NCI-H460 (cell line): ENCODE measurements at places on chromosomes 11 and 22. TPM values are rescaled to one million over a fixed set of nuclear protein-coding genes. Genes with fewer than 3 reads are reported as not detected.

DNA sequence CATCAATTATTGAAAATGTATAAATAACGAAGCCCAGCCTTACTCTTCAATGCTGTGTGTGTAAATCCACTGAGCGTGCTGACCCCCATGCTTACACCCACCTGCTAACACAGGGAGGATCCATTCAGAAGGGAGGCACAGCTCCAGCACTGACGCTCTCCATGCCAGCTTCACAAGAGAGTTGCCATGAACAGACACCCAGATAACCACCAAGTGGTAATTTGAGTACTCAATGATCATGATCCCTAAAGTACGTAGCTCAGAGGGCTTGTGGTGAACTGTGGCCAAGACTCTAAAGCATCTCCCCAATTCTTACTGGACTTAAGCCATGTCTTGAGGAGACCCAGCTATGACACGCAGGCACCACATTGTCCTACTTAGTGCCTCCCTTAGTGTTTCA is 98.7 kb downstream of the IGLL1 start:
- DNase-seq: no peak

DNA sequence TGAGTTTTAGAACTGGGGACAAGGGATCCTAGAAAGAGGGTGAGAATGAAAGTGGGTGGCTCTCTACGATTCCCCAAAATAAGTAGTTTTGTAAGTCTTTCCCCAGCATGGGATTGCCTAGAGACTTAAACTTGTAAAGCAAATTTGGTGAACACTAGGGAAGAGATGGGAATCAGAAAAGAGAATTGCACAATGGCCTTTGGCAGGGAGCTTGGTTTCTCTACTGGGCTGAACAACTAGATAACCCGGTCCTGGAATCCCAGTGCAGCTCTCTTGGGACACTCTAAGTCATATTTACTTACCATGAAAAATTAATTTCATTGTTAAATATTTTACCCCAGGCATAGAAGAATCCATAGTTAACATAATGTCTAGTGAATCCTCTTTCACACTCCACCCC is 16.5 kb upstream of the USP18 start:
- no peak for DNase-seq

DNA sequence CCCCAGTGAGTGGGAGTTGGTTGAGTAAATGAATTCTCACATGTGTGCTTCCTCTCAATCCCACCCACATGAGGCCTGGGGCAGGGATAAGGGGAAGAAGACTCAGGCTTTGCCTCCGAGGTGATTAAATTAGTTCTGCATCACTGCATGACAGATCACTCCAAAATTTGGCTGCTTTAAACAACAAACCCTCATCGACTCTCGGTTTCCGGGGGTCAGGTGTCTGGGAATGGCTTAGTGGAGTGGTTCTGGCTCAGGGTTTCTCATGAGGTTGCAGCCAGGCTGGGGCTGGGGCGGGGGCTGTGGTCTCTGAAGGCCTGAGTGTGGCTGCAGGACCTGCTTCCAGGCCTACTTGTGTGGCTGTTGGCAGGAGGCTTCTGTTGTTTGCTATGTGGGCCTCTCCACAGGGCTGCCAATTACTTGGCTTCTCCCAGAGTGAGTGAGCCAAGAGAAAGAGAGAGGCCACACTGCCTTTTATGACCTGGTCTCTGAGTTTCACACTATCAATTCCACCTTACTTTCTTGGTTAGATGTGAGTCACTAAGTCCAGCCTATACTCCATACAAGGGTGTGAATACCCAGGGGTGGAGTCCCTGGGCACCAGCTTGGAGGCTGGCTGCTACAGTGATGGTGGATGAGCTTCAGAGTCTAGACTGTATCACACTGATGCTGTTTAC is 15.9 kb downstream of the MOGAT2 start:
- DNase-seq: no peak

- no peak for DNase-seq
Observed at GRCh38 chr11:9660886-9661285, 3.0 kb upstream of the SWAP70 start.

DNA sequence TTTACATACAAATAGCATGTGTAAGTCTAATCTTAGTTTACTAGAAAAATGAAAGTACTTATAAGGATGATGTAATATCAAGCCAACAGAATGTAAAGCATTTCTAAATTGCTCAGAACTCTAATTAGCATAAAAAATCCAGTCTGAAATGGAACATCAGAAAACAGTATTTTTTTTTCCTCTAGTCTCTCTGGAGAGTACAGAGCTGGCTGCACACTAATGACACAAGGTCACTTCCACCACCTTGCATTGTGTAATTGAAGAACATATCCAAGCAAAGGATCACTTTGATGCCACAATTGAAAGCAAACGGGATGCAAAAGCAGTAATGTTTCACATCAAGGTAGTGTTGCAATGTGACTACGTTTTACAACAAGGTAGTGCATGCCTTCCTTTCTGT is 548.0 kb upstream of the LUZP2 start:
- no peak for DNase-seq

DNA sequence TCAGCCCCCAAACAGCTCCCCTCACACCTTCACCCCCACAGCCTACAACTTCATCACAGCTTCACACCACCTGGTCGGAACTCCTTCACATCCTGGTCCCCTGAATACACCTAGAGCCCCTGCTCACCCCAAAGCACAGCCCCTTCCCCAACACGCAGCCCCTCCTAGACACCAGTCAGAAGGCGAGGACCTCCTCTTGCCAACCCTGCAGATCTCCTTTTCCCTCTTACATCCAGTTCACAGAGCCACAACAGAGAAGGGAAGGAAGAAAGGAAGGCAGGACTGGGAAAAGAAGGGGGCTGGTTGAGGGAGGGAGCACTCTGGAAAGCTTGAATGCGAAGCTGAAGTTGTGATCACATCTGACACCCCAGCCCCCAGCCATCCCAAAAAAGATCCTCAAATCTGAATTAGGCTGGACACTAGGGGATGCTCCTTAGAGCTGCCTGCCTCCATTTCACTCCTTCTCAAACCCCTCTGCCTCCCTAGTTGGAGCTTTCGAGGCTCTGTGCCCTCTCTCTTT is 629 bp downstream of the CCKBR start:
- no peak for DNase-seq

The RIMBP3C gene
- 0.42 and 0.81 TPM in 2 replicates for total RNA-seq

The PANX3 gene
- not detected in 2 replicates for total RNA-seq

The HYOU1 gene
- total RNA-seq: 232 and 242 TPM in 2 replicates

DNA sequence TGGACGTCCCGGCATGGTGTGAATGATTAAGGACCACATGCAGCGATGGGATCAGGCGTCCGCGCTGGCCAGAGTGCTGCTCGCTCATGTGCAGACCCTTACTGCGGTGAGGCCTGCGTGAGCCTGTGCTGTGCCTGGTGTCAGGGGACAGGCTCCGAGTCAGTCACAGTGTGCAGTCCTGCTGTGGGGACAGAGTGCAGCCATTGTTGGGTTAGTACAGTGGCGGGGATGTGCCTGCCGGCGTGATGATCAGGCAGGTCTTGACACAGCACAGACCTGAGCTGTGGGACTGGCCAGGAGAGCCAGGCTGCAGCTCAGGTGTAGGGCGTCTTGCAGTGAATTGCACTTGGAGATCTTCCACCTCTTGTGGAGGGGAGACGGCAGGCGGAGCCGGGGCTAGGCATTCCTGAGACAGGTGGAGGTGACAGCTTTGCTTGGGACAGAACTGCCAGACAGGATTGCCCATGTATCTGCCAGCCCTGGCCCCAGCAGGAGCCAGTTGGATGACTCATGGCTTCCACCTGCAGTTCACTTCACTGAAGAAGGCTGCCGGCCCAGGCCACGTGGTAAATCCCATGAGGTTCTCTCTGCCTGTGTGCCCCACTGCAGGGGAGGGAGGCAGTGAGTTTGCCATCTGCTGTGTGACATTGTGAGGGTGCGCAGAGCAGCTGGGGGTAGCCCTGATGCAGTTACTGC is 17.3 kb downstream of the TRMU start:
- no peak for DNase-seq

The OR52A1 gene
- total RNA-seq: not detected in 2 replicates

GRCh38 chr11:121890377-121890776 is 225.6 kb downstream of the BLID start:
- no peak for DNase-seq

- DNase-seq: no peak
Observed at GRCh38 chr11:45544826-45545225, 120.6 kb downstream of the CHST1 start.

The ACTN3 gene
- not detected in 2 replicates for total RNA-seq

GRCh38 chr11:57476757-57477506 is 16.6 kb downstream of the RTN4RL2 start:
- peak; percentile 54 for DNase-seq

- no peak for DNase-seq
Observed at GRCh38 chr11:117437791-117438130, 110.1 kb downstream of the CEP164 start.

DNA sequence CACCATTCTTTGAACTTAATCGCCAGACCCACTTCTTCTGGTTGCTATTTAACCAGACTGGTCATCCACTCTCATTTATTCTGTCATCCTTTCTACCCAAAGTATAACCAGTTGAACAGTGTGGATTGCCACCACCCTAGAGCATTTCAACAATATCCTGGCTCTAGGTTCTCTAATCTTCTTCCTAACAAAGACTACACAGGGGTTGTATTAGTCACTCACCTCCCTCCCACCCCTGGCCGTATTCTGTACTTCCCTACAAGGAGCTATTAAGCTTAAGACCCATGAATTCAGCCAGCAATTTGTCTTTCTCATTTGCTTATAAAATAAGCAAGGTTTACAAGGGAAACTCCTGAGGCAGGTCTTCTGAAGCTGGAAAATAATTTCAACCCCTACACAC is 46.9 kb upstream of the CEP126 start:
- DNase-seq: no peak

DNA sequence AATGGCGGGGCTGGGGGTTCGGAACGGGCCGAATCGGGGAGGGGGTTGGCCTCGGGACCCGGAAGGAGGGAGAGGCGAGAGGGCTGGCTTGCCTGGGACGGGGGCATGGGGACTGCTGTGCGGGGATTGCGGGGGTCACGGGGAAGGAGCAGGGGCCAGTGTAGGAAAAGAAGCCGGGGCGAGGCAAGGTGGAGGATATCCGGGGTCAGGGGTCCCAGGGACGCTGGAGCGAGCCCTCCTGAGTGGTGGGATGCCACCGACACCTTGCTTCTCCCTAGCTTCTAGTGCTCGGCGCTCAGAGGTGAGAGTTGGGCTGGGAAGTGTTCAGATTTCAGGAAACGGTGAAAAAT is 426 bp upstream of the GDPD5 start:
- DNase-seq: no peak

The CD3D gene
- total RNA-seq: not detected in 2 replicates
